ENCODE measurements at places on chromosomes 7 and 10.
A peak's percentile ranks its signal among the peaks of the same experiment; 100 is the strongest.

GRCh38 chr7:139704308-139704879 is 73.4 kb downstream of the HIPK2 start:
- DNase-seq = no peak

DNA sequence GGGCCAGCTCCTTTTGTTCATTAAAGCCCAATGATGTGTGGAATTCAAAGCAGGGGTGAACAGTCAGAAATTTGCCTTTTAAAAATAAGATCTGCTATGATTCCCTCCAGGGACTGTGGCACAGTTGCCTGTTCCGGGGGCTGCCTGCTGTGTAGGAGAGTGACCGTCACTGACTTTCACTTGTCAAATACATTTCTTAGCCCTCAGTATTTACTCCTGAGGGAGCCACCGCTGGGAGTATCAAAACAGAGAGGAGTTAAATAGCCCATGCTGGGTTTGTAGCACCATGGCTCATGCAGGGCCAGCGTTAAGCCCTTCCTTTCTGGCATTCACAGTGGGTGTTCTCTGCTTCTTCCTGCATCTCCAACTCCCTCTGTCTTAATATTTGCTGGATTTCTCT is 897.8 kb downstream of the SORCS3 start:
- DNase-seq = no peak

- DNase-seq = no peak
Measured at GRCh38 chr7:50710441-50711154, 72.1 kb downstream of the GRB10 start.

- peak; percentile 69 for DNase-seq
Measured at GRCh38 chr10:119652361-119652730, 1.2 kb downstream of the BAG3 start.

DNA sequence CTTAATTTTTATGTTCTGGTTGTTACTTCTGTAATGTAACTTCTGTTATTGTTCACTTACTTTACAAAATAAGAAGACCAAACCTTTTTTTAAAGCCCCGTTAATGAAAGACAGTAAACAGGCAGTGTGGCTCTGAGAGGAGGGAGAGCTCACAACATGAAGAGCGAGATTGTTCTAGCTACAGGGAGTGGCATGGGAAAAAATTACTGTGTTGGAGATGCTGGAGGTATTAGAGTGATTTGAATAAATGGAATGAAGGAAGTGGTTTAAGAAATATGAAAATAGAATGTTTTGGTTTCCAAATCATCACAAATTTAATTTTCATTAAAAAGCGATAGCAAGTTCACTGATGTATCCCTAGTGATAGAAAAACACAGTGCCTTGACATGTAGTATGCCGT is 31.8 kb downstream of the REEP3 start:
- DNase-seq = no peak

DNA sequence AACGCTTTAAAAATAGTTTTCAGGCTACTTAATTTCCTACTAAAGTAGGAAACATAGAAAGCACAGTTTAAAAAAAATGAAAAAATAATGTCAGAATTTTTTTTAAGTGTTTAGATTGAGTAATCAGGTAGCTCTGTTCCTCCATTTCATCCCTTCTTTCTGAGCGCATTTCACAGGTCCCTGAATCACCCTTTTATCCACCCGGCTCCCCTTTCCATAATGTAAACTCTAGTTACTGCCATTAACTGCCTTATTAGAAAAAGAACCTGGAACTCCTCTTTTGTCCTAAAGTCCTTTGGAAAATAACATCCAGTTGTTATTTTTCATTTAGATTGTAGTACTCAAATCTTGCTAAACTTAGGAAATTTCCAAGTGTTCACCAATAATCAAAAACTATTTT is 5.8 kb downstream of the KCND2 start:
- DNase-seq = no peak

DNA sequence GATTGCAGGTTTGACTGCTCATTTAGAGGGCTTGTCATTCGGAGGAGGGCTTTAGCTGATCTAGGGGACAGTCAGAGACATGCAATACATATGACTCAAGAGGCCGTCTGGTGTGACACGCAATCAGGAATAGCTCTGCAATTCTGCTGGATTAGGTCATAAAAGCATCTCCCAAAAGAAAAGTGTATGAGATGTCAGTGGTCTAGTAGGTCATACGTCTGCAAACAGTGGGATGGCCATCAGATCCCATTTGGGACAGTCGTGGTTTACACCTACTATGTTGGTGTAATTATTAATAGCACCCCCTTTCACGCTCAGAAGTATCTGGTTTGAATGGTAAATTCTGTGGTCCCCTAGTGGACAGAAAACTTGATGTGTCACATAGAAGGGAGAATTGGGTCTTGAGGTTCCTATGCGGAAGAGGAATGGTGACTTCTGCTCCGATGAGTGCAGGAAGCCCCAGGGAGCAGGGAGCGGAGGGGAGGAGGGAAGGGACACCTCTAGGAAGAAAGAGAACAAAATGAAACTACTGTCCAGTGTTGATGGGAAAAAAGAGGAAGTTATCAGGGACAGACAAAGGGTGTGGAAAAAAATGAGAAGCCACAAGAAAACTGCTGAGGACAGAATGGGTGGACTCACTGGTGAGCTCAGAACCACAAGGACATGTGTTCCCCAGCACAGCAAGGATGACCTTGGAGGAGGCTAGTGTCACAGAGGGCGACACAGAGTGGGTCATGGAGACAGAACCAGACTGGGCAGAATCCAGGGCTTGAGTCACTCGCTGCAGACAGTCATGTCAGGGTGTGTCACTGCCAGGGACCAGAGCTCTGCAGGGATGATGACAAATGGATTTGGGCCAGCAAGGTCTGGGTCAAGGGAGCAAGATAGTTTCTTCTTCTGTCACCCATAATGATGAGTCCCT is 59.9 kb downstream of the MAP3K8 start:
- no peak for DNase-seq

GRCh38 chr10:1572519-1573333 is 164.6 kb downstream of the ADARB2 start:
- DNase-seq = no peak

DNA sequence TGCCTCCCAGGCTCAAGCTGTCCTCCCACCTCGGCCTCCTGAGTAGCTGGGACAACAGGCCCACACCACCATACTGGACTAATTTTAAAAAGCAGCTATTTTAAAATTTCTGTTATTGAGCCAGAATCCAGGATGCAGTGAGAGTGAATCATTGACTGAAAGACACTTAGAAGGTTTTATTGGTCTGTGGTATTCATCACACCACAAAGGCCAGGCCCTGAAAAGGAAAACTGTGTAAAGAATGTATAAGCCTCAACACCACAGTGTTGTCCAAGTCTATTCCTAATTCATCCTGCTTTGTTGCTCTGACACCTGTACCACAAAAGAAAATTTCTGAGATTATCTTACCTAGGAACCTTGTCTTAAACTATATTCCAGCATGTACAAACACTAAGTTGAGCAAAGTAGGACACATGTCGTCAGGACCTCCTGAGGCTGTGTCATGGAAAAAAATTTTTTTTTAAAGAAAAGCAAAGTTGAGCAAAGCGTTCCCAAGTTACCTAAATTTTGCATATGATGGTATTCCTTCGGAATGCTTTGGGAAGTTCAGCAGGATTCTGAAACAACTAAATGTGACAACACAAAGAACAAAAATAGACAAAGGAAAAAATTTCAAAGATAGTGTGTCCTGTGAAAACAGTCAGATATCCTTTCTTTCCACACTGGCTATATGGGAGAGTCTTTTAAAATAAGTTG is 129.6 kb upstream of the MKLN1 start:
- DNase-seq = no peak

DNA sequence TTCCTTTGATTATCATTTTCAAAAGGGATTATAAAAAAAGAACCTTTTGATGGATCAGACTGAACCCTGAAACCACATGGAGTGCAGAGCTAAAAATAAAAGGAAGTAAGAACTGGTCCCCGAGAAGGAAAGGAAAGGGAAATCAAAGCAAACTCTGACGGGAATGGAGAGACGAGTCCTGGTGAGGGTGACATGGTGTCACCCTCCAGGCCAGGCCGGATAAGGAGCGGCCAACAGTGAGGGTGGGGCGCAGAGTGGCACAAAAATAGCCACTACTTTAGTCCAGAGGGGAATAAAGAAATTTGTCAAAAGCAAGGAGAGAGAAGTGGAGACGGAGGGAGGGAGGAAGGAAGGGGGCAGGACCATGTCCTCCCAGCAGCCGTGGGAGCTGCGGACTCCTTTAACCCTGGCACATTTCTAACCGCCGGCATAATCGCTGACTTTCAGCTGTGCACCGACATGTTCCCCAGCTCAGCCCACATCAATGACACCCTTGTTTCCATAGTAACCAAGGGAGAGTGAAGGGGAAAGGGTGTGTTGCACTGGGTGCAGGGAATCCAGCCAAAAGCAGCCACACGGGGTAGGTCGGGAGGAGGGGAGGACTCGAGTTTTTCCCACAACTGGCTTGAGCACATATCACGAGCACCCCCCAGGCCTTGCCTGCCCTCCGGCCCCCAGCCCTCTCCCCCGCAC is 29.7 kb downstream of the TRIM8 start:
- no peak for DNase-seq

- DNase-seq = no peak
Measured at GRCh38 chr7:1458683-1459511, at the start of gene MICALL2. MICALL2 (minus strand) TSS chr7:1459470; CDS start chr7:1459326, 144 bp downstream.

DNA sequence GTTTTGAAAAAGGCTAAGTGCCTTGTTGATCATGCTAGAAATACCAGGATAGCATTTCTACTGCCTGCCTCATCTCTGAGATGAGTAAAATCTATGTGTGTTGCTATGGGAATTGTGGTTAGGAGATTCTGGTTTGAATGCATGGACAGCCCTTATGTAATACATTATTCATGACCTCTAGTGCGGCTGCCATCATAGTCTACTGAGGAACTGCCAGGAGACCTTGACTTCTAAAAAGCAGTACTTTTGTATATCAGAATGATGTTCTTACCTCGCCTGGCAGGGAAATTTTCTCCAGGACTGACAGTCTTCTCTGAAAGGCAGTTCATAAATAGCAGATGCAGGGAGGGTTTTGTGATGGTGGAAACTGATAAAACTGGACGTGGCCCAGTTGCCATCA is 248.5 kb downstream of the NSUN6 start:
- no peak for DNase-seq

- peak; percentile 77 for DNase-seq
Measured at GRCh38 chr7:73526896-73527821, 5.1 kb upstream of the BAZ1B start.

- no peak for DNase-seq
Measured at GRCh38 chr7:26862834-26863233, 1.6 kb downstream of the SKAP2 start.

DNA sequence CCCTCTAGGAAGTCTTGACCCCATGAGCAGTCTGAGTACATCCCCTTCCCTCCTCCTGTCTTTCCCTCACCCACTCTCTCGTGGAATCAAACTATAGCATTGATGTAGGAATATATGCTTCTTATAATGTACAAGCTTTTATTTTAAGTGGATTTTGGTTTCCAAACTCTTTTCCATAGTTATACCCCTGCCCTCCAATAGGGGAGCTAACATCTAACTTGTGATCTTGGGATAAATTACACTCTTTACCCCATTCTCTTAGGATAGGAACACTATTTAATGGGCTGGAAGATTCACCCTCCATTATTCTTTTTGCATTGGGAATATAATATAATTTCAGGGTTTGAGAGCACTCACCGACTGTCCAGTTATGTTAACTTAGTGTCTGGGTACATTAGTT is 465.9 kb downstream of the GATA3 start:
- no peak for DNase-seq

DNA sequence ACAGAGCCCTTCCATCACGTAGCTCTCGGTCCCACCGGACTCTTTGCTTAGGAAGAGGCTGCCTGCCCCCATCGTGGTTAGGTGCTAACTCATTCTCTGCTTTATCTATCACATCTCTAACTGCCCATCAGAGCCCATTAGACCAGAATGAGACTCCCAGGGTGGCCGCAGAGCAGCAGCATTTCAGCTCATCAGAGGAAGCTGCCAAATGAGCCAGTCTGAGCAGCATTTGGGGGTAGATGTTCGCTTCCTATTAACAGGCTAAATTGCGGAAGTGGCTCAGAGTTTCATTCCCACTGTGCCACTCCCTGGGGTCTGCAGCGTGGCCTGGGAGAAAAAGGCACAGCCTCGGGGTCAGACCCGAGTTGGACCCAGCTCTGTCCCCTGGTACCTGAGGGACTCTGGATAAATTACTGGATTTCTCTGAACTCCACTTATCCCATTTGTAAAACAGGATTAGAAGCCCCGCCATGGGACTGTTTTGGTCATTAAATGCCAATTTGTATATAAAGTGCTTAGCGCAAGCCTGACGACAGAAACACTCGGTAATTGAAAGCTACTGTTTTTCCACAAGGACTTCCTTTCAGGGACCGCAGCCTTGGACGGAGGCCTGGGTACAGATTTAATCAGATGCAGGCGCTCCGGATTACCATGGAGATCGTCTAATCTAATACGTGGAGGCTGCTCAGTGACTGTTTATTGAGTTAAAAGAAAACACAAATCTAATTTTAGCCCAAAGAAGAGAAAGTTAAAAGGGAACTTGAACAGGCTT is 73.8 kb upstream of the PRLHR start:
- no peak for DNase-seq

- no peak for DNase-seq
Measured at GRCh38 chr7:113268757-113269156, 150.4 kb upstream of the SMIM30 start.

GRCh38 chr10:80459047-80459865 is 5.1 kb downstream of the TSPAN14 start:
- DNase-seq = peak; percentile 69

DNA sequence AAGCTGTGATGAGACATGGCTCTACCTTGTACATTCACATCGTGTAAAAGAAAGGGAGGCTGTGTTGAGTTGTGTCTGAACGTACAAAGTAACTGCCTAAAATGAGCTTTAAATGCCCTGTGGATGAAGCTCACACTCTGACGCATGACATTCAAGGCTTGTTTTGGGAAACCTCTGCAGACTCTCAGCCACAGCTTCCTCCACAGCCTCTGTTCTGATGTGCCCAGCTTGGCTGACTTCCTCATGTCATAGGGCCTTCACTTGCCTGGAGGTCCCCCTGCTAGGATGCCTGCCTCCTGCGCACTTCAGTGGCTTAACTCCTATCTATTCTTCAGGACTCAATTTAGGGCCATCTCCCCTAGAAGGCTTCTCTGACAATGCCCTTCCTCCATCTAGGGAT is 230.0 kb upstream of the HABP2 start:
- DNase-seq = no peak

- no peak for DNase-seq
Measured at GRCh38 chr10:111837985-111838384, 345.6 kb downstream of the GPAM start.

GRCh38 chr10:13349463-13350274 is 1.6 kb upstream of the SEPHS1 start:
- no peak for DNase-seq

DNA sequence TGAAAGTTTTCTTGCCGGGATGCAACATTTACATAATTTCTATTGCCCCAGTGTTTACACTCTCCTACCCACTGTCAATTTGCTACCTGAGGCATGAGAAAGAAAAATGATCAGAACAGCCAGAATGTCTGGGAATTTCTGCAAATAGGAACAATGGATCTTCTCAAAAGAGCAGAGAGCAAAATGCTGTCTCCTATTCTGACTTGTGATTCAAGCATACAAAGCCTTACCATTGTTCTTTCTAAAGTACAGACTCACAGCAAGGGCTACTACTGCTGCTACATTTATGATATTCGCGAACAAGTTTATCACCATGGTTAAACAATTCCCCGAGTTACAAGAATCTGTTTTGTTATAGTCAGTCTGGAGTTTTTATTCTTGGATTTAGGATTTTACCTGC is 329.9 kb upstream of the CELF2 start:
- DNase-seq = no peak
